ENCODE measurements at places on chromosomes 2 and 18.

- peak; percentile 62 for DNase-seq
Measured at GRCh38 chr18:9366126-9366714, 31.6 kb downstream of the TWSG1 start.

DNA sequence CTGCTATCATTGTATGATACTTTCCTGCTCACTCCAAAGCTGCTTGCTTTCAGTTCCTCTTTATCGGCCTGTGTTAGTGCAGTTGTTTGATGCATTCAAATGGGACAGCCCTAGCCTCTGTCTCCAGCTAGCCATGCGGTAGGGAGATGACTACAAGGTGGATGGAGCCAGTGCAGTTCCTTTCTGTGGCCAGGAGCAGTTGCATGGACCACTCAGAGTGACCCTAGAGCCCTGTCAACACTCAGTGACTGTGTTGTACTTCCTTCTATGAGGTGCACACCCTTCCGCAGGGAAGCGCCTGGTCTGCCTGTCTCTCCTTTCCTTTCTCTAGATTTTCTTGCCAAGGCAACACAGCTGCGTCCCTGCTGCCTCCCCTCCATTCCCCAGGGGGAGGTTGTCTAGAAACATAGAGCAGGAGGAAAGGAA lies 33.8 kb downstream of the KCNS3 start:
- no peak for DNase-seq

DNA sequence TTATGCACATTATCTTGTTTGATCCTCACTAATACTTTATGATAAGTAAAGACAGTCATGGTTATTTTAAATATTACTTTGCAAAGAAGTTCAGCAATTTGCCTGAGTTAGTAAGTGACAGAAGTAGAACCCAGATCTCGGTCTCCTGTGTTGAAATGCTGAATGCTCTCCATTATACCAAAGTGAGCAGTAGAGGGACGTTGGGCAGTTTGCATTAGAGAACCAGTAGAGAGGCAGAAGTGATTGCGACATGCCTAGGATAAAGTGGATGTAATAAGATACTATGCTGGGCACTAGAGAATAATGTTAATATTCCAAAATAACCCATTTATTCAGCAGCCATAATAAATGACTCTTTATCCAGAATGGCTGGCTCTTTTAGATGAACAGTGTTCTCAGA lies 201.0 kb downstream of the PMAIP1 start:
- DNase-seq, result no peak

DNA sequence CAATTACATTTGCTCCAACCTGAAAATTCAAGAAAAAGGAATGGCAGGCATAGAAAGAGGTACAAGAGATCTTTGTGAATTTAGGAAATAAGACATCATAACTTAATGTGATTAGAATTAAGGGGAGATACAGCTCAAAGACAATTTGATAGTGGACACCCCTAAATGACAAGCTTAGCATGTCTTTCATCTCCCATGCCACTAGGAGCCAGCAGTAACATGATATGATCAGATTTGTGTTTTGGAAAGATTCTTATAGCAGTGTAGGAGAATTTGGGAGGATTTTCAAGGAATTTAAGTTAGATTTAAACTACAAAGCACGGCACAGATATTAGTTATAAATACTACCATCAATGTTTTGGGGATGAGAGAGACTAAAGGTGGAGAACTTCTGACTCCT lies 340.8 kb downstream of the RDH14 start:
- DNase-seq, result no peak

GRCh38 chr2:241041589-241042158 lies 43.3 kb downstream of the SNED1 start:
- DNase-seq, result no peak

GRCh38 chr2:203097735-203098134 lies 83.1 kb downstream of the NBEAL1 start:
- no peak for DNase-seq

DNA sequence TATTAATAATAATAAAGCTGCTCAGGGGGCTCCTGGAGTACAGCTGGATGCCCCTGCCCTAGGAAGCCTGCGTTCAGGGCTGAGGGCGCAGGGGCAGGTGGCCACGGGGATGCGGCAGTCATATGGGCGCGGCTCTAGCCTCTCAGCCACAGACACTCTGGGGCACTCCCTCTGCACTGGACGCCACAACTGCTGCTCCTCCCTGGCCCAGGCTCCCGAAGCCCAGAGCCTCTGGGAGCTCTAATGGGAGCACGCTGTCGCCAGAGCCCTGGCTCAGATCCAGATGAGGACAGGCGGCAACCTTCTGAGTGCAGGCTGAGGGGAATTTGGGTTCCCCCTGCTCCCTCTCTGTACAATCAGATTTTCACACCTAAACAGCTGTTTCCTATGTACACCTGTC lies 93.6 kb downstream of the MTCL1 start:
- DNase-seq, result no peak

DNA sequence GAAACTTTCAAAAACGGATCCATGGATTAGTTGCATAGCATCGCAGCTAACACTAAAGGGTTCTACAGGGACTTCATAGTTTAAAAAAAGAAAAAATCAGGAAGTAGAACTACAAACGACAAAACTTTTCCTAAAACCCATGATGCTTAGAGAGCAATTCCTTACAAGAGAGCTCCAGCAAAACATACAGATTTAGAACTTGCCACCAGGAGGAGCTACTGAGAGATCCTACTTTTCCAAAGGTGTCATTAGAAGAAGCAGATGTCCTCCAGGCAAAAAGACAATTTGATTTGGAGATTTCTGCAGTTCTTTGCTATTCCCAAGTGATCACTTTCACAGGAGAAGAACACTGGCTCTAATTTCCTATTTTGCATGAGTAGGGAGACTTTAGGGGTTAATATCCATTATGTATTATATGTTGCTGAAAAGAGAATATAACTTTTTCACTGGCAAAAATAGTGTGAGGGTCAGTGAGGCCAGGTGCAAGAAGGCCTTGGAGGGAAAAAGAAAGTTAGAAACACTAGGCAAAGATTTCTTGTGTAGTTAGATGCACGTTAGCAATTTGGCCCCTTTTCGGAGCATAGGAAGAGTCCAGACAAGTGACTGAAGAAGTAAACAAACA lies 436.2 kb downstream of the SUCLG1 start:
- DNase-seq, result peak; percentile 69

DNA sequence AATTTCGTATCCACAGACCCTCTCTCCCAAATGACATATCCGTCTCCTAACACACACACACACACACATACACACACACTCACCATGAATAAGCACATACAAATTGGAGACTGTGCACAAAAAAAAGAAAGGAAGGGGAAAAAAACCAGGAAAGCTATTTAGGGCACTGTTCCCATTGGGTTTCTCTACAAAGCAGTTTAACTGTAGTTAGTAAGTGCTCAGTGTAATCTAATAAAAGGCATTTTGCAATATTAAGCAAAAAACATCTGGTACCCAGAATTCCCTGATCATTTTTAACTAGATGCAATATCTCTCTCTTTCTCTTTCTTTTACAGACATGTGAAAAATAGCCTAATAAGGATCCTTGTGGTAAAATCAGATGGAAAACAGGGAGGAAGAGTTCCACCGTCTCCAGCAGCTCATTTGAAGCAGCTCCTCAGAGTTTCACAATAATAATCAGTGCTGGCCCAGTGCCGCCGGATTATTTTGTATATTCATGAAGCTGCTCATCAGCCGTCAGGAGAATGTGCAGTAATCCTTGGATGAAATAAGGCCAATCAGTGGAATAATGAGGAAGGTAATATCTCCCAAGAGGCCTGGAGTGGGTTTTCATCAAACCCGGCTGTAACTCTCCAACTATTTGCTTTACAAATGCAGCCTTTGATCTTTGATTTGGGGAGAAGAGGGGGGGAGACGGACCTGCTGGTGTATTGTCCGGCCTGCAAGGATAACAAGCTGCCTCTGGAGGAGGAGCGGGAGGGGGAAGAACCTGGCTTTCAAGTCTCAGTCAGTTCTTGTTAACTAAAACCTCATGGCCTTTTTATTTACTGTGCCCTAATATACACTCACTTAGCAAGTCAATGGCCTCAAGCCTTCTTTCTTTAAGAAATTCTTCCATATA lies 227.6 kb upstream of the SMIM21 start:
- peak; percentile 40 for DNase-seq

- DNase-seq, result peak; percentile 12
Measured at GRCh38 chr2:166344286-166345113, 31.2 kb downstream of the SCN9A start.

DNA sequence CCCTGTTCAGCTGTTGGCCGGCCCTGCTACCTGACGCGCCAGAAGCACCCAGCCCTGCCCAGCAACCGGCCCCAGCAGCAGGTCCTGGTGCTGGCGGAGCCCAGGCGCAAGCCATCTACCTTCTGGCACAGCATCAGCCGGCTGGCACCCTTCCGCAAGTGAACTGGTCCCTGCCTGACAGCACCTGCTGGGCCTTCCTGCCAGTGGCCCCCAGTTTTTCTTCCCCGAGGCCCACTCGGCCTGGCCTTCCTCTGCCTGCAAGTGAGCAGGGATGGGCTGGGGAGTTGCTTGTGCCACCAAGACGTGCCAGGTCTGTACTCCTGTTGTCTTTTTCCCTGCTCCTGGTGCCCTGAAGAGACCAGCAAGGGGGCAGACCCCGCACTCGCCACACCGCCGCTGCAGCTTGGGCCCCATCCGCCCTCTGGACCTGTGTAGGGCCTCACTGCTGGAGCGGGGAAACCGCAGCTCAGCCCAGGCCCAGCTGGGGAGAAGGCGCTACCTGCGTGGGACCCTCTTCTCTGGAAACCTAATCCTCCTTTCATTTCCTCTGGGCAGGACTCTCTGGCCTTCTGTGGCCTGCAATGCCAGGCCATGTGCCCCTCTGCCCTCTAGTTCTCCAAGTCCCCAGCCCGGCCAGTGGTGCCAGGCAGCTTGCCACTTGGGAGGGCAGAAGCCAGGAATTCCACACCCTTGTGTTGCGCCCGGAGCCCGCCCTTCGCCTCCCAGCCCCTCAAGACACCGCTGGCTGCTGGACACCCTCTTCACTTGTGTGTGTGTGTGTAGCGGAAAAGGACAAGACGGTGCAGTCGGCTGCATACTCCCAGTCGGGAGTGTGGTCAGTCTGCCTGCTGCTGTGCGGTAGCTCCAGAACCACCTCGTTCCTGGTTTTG lies 47.0 kb downstream of the FAM168B start:
- DNase-seq, result no peak

- DNase-seq, result no peak
Measured at GRCh38 chr18:76672627-76673026, 149.7 kb upstream of the ZNF236 start.

- DNase-seq, result no peak
Measured at GRCh38 chr2:219205165-219205538, 1.4 kb upstream of the ZFAND2B start.

DNA sequence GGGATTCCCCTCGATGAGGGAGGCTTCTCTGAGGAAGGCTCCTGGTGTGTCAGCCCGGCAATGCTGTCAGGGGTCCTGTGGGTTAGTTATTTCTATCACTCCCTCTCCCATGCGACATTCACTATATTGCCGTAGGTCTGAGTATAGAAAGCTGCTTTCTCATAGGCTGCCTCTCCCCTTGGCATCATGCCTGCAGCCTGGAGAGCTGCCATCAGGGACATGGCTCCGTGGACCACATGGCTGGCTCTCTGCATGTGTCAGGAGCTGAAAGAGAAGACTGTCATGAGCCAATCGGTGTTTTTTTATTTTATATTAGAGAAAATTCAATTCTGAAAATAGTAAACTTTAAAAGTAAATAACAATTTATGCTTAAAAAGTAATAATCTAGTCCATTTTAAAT lies 198.0 kb downstream of the CDH20 start:
- no peak for DNase-seq

DNA sequence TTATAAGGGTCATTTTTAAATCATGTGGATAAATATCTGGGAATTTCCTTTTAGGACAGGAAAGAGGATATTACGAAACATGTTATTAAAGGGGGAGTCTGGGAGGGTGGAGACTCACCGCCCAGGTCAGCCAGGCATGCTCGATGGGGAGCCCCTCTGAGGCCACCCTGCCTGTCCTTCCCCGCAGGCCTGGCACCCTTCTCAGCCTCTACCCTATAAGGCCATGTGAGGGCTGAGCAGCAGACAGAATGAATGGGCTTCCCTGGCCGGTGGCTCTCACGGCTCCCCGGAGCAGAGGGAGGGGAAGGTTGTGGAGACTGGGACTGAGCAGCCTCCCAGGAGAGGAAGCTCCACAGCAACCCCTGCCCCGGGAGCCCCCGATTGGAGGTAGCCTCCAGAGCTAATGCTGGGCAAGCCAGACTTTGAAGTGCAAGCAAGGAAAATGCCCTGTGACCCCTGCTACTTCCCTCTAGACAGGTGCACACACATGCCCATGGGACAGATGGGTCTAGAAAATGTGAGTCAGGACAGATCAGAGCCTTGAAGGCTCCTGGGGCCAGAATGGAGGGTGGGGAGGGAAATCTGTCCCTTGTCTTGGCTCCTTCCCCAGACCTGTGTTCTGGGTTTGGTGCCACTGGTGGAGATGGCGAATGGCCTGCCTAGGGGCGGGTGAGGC lies 13.2 kb upstream of the ARMC9 start:
- DNase-seq, result no peak

- DNase-seq, result no peak
Measured at GRCh38 chr2:119372778-119373568, 6.2 kb downstream of the DBI start.

DNA sequence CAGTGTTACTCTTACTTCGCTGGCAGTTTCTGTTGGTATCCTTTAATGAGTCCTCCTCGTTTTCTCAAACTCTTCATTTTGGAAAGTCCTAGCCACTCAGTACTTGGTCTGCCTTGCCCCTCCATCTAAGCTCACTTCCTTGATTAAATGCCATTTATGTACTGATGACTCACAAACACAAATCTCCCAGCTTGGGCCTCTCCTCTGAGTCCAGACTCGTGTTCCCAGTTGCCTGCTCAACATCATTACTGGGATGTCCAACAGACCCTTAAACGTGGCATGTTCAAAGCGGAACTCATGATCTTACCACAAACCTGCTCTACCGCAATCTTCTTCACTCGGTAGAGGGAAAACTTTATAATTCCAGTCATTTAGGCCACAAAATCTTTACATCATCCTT lies 13.8 kb upstream of the CCDC68 start:
- DNase-seq, result no peak

DNA sequence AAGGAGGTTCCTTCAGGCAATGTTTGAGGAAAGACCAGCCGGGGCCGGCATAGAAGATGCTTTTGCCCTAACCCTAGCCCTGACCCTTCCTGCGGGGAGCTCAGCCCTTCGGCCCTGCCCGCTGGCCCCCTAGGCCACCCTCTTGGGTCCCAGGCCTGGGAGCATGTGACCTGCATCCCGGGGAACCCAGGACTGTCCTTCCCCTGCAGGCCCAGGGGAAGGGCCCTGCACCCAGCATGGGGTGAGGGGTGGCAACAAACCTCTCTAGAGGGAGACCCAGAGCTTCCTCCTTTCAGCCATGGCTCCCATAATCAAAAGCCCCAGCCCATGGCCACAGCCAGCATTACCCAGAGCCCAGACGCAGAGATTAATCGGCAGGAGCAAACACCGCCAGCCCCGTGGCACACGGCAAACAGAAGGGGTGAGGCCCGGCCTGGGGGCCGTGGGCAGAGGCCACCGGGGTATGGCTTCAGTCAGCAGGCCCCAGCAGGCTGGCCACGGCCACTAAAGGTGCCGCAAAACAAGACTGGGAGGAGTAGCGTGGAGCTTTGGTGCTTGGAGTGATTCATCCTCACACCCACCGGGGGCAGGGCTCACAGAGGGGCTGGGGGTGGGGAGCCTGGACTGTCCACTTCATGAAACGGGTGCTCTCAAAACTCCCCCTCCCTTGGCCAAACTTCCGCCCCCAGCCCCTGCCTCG lies 61.6 kb upstream of the HPCAL1 start:
- DNase-seq, result no peak

Measured in HAP-1 (cell line).